Stimulated activated CD4-positive, alpha-beta T cell treated with anti-CD3 and anti-CD28 coated beads, Interleukin-12 subunit alpha, Interleukin-12 subunit beta, amount 100 ng/mL, for 48 hours (primary cell): ENCODE measurements at places on chromosomes 2 and 18.

DNA sequence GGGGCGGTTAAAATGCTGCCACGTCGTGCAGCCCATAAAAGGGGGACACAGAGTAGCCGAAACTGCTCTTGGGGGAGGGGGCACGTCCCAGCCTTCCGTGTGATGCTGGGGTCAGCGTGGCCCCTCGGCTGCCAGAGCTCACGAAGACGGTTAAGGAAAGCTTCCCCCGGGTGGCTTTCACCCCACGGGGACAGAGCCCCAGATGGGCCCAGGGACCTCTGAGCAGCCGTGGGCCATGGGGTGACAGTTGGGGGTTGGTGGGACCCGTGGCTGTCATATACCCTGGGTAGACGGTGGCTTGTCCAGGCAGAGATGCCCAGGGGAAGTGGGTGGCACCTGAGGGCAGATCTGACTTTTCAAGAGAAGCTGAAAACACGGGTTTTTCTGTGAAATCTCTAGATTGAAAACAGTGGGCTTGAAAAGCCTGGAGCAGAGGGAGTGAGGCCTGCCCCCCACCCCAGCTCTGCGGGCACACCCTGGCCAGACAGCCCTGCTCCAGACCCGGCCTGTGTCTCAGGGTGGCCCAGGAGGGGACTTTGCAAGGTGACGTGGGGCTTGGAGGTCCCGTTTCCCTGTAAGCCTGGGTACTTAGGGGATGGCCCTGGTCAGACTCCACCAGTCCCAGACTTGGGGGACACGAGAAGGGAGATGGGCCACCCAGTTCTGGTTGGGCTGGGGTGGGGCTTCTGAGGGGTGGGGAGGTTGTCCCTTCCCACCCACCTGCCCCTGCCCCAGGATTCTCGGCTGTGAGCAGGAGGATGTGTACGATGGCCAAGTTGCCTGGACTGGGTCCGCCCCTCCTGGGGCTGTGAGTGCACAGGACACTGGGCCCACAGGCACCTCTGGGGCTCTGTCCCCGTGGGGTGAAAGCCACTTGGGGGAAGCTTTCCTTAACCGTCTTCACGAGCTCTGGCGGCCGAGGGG lies 652 bp downstream of the NEU4 start:
- DNase-seq, result no peak

DNA sequence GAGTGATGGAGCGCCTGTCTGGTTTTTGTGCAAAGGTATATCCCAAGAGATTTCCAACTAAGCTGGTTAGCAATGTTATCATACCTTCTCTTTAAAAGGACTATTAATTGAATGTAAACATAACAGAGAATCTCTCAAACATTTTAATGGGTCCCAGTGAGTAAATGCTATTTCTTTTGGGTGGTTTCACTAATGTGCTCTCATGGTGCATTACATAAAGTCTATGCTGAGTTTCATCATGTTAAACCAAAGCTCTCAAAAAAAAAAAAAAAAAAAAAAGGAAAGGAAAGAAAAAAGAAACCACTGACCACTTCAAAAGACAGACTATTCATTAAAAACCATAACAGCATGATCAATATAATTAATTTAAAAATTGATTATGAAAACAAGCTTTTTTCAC lies 119.1 kb upstream of the SCN1A start:
- no peak for DNase-seq

DNA sequence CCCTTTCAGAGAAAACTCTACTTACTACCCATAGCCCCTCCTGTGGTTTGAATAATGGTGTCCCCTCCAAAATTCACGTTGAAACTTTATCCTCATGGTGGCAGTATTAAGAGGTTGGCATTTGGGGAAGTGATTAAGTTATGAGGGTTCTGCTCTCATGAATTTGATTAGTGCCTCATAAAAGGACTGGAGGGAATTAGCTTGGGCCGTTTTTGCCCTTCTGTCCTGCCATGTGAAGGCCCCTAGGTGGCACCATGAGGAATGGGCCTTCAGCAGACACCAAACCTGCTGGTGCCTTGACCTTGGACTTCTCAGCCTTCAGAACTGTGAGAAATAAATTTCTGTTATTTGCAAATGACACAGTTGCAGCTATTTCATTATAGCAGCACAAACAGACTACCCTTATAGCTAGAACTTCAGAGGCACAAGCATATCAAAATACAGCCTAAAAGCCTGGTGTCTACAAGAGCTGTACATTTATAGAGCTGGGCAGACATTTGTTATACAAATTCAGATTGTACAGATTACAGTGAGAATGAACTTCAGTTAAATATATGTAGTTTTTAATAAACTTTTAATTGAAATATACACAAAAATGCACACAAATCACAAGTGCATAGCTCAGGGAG lies 2.6 kb upstream of the PTPN2 start:
- DNase-seq, result no peak

DNA sequence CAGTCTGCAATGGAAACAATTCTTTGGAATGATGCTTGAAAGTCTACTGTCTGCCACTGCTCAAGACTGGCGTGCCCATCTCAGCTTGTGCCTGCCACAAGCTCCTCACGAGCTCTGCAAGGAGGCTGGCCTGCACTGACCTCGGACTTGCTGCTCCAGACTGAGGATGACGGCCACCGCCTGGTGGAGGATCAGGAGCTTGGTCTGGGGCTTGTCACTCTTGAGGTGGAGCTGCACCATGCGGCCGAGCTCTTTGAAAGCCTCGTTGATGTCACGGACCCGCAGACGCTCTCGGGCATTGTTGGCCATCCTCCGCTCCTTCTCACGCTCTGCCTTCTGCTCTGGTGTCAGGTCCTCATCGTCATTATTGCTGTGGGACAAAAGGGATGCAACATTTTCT lies 269.4 kb upstream of the CCDC68 start:
- DNase-seq, result no peak

DNA sequence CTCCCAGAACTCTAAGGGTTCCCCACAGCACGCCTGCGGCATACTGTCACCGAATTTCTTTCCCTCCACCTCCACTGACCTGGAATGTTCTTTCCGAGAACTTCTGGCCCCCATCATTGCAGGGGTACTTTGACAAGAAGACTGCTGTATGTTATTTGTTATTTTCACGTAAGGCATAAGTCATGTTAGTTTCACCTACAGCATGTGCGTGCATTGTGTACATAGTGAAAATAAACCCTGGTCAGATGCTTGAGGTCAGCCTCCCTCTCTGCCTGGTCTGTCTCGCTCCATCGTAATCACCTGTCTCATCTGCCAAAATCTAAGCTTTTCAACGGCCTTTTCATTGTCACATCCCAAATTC lies 4.1 kb downstream of the ABCG8 start:
- DNase-seq, result no peak

- peak; percentile 46 for DNase-seq
These were observed 171.8 kb downstream of the ICOS start for GRCh38 chr2:204108330-204108751.

- no peak for DNase-seq
These were observed 211.3 kb downstream of the LOXHD1 start for GRCh38 chr18:46445522-46446313.

- DNase-seq, result no peak
These were observed 44.4 kb downstream of the ST8SIA5 start for GRCh38 chr18:46712406-46712805.

DNA sequence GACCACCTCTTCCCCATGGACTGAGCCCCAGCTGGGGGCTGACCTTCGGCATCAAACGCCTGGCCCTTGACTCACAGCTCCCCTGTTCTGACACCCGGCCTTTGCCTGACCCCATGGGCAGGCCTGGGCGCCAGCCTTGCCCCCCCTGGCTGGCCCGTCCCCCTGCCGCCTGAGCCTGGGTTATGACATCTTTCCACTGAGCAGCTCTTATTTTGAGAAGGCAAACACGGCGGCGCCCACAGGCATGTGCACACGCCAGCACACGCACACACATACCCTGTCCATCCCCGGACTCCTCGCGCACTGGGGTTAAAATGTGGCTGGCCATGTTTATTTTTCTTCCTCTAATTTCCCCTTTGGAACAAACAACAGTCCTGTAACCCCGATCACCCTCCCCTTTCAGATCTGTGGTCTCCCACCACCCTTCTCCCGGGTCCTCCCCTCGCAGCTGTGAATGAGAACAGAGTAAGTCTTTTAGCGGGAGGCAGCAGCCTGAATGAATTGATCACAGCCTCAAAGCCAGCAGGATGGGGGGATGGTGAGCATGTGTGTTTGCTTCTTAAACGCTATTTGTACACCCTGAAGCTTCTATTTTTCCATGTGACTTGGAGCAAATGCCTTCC lies 11.8 kb upstream of the ATOH8 start:
- DNase-seq, result no peak

GRCh38 chr2:173216051-173216450 lies 138.6 kb upstream of the CDCA7 start:
- no peak for DNase-seq

DNA sequence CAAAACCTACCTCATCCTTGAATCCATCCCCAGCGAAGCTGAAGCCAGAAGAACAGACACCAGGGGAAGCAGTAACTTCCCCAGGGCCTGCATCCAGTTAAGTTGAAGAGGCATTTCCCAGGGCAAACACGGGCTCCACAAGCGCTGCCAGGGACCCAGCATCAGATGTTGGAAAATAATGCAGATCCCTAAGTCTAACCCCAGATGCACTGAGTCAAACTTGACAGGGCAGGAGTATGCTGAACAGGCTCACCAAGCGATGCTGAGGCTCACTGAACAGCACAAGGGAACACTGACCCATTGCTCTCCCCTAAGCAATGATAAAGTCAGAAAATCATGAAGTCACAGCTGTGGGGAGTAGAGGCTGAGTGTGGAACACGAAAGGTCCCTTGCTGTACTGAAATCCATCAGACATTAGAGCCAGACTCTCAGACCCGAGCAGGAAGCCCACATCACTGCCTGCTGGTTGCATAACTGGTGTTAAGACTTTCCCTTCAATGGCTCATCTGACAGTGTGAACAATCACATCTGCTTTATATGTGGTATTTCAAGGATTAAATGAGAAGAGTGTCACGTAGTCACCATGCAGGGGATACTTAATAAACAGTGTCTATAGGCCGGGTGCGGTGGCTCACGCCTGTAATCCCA lies 36.2 kb downstream of the TNS1 start:
- no peak for DNase-seq

DNA sequence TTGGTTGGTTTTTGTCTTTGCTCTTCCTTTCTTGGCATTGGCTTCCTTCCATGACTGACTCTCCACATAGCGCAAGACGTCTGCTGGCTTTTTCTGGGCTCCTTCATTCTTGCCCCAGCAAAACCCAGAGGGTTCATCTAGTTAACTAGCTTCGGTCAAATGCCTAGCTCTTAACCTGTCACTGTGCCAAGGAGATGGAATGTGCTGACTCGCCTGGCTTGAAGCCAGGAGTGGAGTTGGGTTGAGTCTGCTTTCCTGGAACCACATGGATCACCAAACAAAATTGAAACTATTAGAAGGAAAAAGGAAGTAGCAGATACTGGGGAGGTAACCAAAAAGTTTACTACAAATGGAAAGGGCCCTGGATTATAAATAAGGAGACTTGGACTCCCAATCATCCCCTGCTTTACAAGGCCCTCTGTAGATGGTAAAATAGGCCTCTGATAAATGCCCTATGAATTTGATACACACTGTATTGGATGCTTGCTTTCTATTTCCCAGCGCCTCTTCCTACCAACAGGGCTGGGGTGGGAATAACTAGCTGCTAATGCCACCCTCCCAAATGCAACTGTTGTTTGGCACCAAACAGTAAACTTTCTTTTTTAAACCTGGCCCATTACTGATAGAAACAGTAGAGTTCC lies 11.3 kb downstream of the MALT1 start:
- DNase-seq, result no peak

GRCh38 chr2:29561181-29561580 lies 360.2 kb downstream of the ALK start:
- DNase-seq, result no peak

DNA sequence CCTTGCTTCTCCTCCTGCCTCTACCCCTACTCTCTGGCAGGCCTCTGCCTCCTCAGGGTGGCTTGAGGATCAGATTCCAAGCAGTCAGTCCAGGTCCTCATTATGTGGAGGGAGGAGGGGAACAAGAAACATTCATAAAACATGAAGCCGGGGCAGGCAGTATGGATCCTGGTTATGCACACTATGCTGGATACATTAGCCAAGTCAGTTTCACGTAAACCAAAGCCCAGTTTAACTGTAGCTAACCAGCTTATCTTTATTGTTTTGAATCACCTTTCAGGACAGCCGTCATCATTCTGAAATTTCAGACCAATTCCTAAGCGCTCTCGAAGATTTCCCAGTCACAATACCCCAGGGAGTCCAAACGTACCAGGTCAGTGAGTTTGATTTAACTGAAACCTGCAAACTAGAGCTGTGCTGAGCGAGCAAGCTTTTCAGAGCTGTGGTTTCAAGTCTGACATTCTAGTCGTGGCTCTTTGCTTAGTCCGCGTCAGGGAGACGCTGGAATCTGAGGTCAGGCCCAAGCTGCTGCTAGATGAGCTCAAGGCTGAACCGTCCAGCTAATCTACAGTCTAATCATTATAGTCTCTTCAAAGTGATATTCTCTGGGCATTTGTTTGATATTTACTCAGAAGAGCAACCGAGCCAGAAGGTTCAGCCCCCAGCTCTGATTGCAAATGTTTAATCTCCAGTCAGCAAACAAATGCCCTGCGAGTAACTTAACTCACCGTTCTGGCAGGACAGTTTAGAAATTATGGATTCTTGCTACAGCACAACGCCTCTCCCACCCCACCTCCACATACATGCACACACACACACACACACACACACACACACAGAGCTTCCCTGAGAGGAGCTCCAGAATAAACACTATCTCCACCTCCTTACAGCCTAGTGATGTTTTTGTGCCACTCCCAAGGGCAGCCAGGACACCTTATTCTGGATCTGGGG lies 63.8 kb upstream of the BZW1 start:
- DNase-seq, result no peak
